Effector memory CD4-positive, alpha-beta T cell (primary cell): ENCODE measurements at places on chromosomes 3 and 15.

GRCh38 chr15:87959080-87959479, 297.5 kb downstream of the NTRK3 start:
- H3K4me1 ChIP-seq: no peaks in the 10 kb centered on the region
- no peaks in the 10 kb centered on the region for H3K36me3 ChIP-seq
- H3K4me3 ChIP-seq: no peak overlapping the region
- no peaks in the 10 kb centered on the region for H3K27me3 ChIP-seq
- H3K27ac ChIP-seq: no peak overlapping the region
- DNase-seq: no peak

DNA sequence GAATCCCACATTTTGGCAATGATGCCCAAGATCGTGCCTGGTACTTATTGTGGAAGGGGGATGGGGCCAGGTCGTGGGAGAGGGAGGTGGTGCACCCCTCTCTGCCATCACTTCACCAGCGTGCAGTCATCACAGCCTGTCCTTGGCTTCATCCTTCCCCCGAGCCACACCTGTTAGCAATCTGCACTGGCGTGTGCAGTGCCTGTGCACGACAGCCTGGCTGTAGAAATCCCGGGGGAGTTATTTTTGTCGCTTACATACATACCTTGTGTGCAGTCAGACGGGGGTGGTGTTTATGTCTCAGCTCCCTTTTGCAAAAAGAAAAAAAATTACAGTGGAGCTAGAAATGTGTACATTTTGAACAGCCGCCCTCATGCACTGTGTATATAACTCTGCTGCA, 216.0 kb downstream of the TLE3 start:
- DNase-seq: no peak
- no peak overlapping the region for H3K27ac ChIP-seq
- no peak overlapping the region for H3K4me3 ChIP-seq
- no peaks in the 10 kb centered on the region for H3K4me1 ChIP-seq

- H3K4me3 ChIP-seq: no peak overlapping the region
- DNase-seq: no peak
- no peaks in the 10 kb centered on the region for H3K36me3 ChIP-seq
- H3K4me1 ChIP-seq: no peaks in the 10 kb centered on the region
Observed at GRCh38 chr3:135260025-135260424, 465.0 kb downstream of the EPHB1 start.

DNA sequence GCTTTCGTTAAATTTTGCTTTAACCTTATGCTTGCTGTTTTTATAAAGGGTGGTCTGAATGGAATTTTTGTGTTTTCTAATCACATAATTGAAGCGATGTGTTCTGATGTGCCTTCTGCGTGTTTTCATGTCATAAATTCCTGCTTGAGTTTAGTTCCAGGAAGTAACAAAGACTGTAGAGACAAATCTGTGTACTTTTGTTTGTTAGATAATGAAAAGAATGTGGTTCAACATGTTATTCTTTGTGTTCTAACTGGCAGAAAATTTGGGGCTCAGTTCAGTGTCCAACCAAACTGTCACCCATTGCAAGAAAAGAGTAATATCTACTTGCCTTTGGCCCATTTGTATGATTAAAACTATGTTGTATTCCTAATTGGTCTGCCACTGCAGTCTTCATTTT, 324.0 kb downstream of the DIPK2A start:
- no peak for DNase-seq
- no peak overlapping the region for H3K4me3 ChIP-seq
- H3K36me3 ChIP-seq: no peaks in the 10 kb centered on the region
- no peak overlapping the region for H3K27ac ChIP-seq
- no peaks in the 10 kb centered on the region for H3K4me1 ChIP-seq

DNA sequence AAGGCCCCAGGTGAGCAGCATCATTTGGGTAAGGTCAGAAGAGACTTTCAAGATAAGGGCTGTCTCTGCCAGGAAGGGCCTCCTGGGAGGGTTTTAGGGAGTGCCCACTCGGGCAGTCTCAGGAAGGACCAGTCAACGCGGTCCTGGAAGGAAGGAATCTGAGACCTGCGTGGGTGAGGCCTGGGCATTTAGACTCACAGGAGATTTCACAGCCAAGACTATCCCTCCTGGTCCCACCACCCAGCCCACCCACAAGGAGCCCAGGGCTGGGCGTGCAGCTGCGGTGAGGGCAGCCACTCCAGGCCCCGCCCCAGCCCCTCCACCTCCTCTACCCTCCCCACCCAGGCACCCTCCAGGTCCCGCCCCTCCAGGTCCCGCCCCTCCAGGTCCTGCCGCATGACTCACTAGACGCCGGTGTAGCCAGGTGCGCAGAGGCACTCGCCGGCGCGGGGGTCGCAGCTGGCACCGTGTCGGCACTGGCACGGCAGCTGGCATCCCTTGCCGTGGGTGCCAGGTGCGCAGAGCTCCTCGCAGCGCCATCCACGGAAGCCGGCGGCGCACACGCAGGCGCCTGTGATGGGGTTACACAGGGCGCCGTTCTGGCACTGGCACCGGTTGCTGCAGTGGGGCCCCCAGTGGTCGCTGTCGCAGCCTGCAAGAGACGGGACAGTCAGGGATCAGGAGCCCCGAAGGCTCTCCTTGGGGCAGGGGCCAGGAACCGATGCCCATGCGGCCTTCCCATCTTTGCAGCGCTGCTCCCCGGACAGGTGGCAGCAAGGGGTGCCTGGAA, 112.7 kb downstream of the RAB11A start:
- peak; percentile 29 for DNase-seq
- peak overlapping the region; percentile 53 for H3K4me3 ChIP-seq
- H3K36me3 ChIP-seq: no peaks in the 10 kb centered on the region
- H3K27me3 ChIP-seq: peaks cover 7% of the 10 kb centered on the region
- H3K4me1 ChIP-seq: peaks cover 3% of the 10 kb centered on the region

DNA sequence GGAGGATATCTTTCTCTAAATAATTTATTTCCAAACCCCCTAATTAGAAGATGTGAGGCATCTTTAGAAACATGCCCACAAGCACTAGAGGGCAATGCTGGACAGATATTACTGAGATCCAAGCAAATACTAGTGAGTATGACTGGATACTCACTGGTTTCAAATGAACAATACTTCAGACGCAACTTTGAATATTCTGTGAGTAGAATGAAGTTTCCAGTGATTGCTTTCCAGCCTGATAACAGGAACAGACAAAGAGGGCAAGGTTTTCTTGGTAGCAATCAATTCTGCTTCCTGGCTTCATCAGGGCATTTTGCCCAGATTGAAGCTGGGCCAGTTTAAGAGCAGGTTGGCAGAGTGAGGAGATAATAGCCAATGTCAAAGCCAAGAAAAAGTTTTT, 442.6 kb upstream of the PDZRN3 start:
- no peaks in the 10 kb centered on the region for H3K4me1 ChIP-seq
- no peak overlapping the region for H3K4me3 ChIP-seq
- DNase-seq: no peak
- H3K36me3 ChIP-seq: no peaks in the 10 kb centered on the region
- no peaks in the 10 kb centered on the region for H3K27me3 ChIP-seq

DNA sequence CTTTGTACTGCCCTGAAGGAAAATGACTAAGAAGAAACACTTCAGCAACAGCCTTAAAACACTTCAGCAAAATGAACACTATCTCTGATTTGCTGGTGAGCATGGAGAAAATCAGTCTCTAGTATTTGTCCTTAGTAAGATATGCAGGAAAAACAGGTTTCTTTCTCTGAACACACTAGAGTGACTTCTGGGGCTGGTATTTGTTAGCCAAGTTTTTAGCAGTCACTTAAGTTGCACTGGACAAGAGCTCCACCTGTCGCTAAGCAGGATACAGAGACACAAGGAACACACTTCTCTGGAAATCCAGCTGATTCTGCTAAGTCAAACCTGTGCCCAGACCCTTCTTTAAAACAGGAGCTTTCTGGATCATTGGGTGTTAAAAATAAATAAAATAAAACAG, 65.3 kb downstream of the CHAC1 start:
- no peak overlapping the region for H3K4me3 ChIP-seq
- DNase-seq: no peak
- no peak overlapping the region for H3K27ac ChIP-seq
- no peaks in the 10 kb centered on the region for H3K27me3 ChIP-seq
- H3K36me3 ChIP-seq: peaks cover 38% of the 10 kb centered on the region
- peaks cover 3% of the 10 kb centered on the region for H3K4me1 ChIP-seq

- no peak overlapping the region for H3K27ac ChIP-seq
- no peaks in the 10 kb centered on the region for H3K27me3 ChIP-seq
- H3K4me1 ChIP-seq: no peaks in the 10 kb centered on the region
Observed at GRCh38 chr15:66831801-66832390, 129.9 kb downstream of the SMAD6 start.

GRCh38 chr15:57522148-57522547, 69.6 kb upstream of the MYZAP start:
- no peak for DNase-seq
- no peaks in the 10 kb centered on the region for H3K27me3 ChIP-seq
- H3K4me3 ChIP-seq: no peak overlapping the region
- H3K27ac ChIP-seq: no peak overlapping the region
- no peaks in the 10 kb centered on the region for H3K36me3 ChIP-seq
